ENCODE measurements at places on chromosomes 6 and 20.

- no peak for DNase-seq
Observed at GRCh38 chr6:56241124-56241802, 6.1 kb downstream of the COL21A1 start.

- no peak for DNase-seq
Observed at GRCh38 chr6:124747349-124747748, 214.9 kb upstream of the RNF217 start.

DNA sequence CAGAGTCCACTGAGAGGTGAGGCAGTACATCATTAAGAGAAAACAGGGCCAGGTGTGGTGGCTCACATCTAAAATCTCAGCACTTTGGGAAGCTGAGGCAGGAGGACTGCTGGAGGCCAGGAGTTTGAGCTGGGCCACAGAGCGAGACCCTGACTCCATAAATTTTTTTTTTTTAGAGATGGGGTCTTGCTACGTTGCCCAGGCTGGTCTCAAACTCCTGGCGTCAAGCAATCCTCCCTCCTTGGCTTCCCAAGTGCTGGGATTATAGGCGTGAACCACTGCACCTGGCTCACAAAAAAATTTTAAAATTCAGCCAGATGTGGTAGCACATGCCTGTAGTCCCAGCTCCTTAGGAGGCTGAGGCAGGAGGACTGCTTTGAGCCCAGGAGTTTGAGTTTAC, 17.3 kb downstream of the PPIL1 start:
- DNase-seq, result no peak

DNA sequence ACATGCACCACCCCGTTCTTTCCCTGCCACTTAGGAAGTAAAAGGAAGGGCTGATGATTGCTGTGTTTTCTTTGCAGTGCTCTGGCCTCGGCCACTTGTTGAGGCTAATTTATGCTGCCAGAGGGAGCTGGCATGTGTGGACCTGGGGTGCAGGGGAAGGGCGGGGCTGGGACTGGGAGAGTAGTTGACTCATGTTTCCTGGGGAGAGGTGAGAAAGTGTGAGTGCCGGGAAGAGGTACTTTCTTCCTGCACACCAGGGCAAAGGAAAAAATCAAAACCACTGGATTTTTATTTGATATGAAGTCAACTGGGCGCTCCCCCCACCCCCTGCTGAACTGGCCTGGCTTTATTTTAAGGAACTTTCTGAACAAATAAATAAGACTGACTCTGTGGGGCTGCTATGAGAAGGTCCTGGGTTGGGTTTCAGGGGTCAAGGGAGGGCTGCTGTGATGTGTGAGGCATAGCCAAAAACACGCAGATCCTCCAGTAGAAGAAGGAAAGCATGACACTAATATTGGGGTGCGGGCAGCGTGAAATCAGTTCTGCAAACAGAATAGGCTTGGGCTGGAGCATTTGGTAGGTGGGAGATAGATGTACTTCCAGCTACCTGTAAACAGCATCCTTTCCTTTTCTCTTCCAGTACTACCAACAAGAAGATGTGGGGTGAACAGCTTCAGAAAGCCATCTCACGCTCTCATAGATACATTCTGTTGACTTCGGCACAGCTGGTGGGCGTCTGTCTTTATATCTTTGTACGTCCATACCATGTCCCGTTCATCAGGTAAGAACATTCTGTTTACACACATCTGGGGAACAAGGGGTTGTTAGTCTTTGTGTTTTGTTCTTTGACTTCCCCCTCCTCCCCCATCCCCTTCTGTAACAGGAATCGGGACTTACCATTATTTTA, 87.5 kb downstream of the SYNJ2 start:
- peak; percentile 82 for DNase-seq

GRCh38 chr6:103872678-103873077, 987.0 kb downstream of the HACE1 start:
- no peak for DNase-seq

Measured in colonic mucosa (tissue), 4 donors.